ENCODE measurements at places on chromosomes 2 and 18.

GRCh38 chr18:57050310-57050949 lies 96.5 kb upstream of the BOD1L2 start:
- no peak for DNase-seq

- no peak for DNase-seq
Measured at GRCh38 chr2:207772081-207772843, 2.6 kb upstream of the FZD5 start.

- no peak for DNase-seq
Measured at GRCh38 chr2:231604101-231604684, 11.5 kb downstream of the TEX44 start.

- no peak for DNase-seq
Measured at GRCh38 chr2:10452956-10453904, 5.1 kb upstream of the ODC1 start.

- no peak for DNase-seq
Measured at GRCh38 chr2:233338812-233339368, 15.4 kb upstream of the DGKD start.

DNA sequence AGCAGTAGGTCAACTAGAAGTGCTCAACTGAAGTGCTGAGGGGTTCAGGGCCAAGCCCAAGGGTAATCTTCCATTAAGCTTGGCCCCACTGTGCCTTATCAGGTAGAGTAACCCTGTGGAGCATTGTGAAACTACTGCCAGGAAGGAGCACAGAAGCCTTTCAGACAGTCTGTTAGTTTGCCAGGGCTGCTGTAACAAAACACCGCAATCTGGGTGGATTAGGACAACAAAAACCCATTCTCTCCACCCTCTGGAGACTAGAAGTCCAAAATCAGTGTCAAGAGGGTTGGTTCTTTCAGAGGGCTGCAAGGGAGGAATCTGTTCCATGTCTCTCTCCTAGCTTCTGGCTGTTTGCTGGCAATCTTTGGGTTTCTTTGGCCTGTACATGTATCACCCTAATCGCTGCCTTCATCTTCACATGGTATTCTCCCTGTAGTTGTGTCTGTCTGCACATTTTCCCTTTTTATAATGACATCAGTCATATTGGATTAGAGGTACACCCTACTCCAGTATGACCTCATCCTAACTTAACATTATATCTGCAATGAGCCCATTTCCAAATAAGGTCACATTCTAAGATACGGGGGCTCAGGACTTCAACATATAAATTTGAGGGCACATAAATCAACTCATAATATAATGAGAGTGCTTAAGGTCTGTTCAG lies 21.2 kb downstream of the VIT start:
- DNase-seq: no peak

DNA sequence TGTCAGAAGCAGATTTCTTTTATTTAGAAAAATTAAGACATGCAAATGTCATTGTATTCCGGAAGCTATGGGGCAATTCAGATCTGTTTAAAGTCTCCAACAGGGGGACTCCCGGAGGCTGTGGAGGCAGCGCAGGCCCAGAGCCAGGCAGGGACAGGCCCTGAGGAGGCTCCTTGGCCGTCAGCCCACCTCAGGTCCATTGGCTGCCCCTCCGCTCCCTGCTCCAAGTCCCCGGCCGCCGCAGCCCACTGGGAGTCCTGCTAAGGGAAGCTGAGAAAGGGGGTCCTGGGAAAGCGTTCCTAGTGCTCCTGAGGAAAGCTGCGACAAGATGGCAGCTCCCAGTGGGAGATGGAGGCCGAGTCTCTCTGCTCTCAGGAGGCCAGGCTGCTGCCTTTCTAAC lies 20.0 kb upstream of the LYPD6 start:
- no peak for DNase-seq

GRCh38 chr18:59357928-59358327 lies 1.1 kb downstream of the LMAN1 start:
- no peak for DNase-seq

DNA sequence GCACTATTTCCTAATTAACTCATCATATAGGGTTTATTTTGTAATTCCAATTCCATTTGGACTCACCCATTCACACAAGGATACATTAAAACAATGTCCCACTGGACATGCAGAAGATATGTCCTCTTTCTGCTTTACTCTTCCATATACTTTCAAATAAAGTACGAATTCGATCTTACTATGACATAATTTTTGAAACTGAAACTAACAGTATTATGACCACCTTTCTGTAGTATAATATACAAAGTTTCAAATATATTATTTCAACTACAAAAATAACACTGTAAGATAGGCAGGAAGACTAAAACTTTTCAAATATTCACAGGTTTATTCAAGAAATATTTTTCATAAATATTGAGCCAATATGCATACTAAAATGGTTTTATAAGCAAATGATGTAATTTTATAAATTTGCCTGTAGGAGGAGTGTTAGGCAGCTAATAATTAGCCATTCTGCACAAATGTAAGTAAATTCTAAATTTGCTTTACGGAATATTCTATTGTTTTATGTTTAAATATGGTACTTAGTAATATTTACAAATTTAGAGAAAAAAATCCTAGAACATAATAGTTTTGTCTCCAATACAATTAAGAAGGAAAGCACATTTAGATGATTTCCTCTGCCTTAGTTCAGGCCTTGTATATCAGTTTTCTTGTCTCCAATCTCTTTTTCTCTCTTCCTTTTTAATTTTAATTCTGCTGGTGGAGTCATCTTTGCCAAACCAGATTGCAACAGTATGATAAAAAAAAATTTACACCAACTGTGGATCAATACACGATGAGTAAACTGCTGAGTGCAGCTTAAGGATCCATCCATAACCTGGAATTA lies 85.9 kb downstream of the CERKL start:
- peak; percentile 5 for DNase-seq

- peak; percentile 2 for DNase-seq
Measured at GRCh38 chr18:77023102-77023782, 109.3 kb downstream of the MBP start.

GRCh38 chr2:113219889-113220641 lies 46.3 kb downstream of the PSD4 start:
- no peak for DNase-seq

- peak; percentile 15 for DNase-seq
Measured at GRCh38 chr2:51919395-51919794, 887.5 kb upstream of the NRXN1 start.

Data from astrocyte of the cerebellum (primary cell).